ENCODE measurements at places on chromosomes 7 and 10.

DNA sequence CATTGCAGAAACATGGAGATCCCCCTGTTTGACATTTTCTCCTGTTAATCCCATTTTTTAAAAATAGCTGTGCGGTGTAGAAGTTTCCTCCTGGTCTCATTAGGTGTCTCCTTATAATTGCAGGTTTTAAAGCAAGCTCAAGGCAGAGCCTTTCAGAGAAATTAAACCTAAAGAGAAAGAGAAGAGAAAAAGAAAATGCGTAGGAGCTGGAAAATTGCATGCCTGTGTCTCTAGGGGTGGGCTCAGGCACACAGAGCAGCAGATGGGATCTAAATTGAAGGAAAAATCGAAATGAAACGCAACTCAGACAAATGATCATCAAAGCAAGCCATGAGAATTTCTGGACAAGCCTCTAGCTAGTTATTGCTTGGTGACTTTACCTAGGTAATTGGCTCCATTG is 40.1 kb downstream of the GPR26 start:
- DNase-seq: no peak

- no peak for DNase-seq
These were observed 12.6 kb downstream of the BLVRA start for GRCh38 chr7:43771128-43771527.

GRCh38 chr7:112140600-112140999 is 65.6 kb downstream of the DOCK4 start:
- DNase-seq: no peak

DNA sequence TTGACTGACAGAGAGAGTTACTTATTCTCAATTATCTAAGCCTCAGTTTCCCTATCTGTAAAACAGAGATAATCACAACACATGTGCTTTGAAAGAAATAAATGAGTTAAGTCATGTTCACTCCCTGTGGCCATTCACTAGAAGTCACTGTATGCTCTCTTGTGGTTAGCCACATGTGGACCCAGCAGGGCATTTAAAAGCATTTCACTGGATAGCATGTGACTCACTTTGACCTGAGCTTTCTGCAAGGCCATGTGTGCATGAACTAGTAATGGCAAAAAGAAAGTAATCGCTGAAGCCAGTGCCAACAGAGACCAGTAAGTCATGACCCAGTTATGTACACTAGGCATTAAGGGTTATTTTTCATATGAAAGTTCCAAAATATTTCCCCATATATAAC is 557.0 kb upstream of the IGFBP3 start:
- DNase-seq: peak; percentile 34

- DNase-seq: no peak
These were observed 49.5 kb upstream of the HDAC9 start for GRCh38 chr7:18445916-18446520.

DNA sequence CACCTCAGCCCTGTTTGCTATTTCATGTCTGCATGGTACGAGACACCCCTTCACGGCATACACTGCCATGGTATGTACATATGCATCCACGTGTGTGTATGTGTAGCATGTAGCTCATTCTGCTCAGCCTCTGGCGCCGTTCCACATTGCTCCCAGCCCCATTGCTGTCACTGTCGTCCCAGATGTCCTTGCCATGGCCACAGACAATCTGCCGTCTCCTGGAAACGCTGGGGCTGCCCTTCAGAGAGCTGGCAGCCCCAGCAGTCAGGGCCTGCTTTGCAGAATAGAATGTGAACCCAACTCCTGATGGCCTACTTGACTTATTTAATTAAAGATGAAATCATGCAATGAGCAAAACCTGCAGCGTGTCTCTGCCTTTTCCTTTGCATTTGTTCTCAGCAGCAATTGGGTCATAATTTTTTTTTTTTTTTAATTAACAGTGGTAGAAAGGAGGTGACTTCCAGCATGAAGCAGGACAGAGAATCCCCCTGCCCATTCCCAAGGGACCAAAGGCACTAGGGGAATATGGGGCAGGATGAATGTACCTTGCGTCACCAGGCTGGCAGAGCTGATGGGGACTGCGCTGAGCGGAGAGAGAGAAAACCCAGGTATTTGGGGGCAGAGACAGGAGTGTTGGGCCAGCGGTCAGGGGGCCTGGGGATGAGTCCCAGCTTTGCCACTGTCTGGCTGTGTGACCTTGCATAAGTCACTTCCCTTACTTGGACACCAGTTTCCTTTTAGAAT is 49.2 kb downstream of the CHST3 start:
- DNase-seq: no peak

- DNase-seq: peak; percentile 22
These were observed 36.6 kb downstream of the ATRNL1 start for GRCh38 chr10:115129752-115130151.

GRCh38 chr7:92461027-92462003 is 14.0 kb downstream of the GATAD1 start:
- peak; percentile 46 for DNase-seq

- DNase-seq: peak; percentile 25
These were observed 25.7 kb upstream of the LOXL4 start for GRCh38 chr10:98293550-98294269.

DNA sequence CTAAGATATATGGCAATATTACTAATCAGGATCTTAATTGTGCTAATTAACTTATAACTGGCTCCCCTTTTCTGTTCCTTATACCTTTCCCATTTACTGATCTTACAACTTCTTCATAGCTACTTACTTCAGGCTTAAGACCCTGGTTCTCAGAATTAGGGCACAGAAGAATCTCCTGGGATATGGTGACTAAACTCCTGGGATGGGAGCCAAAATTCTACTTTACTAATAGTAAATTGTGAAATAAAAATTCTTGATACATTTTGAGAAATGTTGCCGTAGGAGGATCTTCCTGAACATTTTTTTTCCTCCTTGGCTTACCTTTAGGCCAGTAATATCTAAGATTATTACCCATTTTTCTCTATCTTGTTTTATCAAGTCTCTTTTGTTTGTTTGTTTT is 309.5 kb downstream of the ATRNL1 start:
- DNase-seq: peak; percentile 73

DNA sequence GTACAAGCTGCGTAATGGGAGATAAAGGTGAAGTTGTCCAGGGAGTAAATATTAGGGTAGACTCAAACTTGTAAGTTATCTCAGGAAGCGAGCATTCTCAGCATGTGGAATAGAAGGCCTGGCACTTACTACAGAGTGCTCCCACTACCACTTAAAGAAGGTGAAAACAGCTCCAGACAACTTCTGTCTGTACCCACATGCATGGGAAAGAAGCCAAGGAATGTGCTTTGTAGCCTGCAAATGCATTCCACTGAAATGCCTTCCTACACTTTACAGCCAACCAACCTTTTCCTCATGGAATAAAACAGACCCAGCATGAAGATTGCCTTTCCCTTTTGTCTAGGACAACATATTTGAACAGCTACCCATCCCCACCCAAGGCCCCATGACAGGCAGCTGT is 45.4 kb upstream of the NPSR1 start:
- DNase-seq: peak; percentile 62

- no peak for DNase-seq
These were observed 58.6 kb downstream of the TACC2 start for GRCh38 chr10:122047560-122047959.

GRCh38 chr10:125082881-125083575 is 77.3 kb downstream of the CTBP2 start:
- DNase-seq: peak; percentile 44

Measured in fibroblast of skin of right biceps (primary cell).